ENCODE measurements at places on chromosomes 4 and X. TPM values are rescaled to one million over a fixed set of nuclear protein-coding genes. Genes with fewer than 3 reads are reported as not detected.

GRCh38 chrX:68841251-68842049, 12.6 kb downstream of the EFNB1 start:
- no peak for DNase-seq

- DNase-seq: no peak
Observed at GRCh38 chr4:81352446-81352835, 119.3 kb downstream of the RASGEF1B start.

DNA sequence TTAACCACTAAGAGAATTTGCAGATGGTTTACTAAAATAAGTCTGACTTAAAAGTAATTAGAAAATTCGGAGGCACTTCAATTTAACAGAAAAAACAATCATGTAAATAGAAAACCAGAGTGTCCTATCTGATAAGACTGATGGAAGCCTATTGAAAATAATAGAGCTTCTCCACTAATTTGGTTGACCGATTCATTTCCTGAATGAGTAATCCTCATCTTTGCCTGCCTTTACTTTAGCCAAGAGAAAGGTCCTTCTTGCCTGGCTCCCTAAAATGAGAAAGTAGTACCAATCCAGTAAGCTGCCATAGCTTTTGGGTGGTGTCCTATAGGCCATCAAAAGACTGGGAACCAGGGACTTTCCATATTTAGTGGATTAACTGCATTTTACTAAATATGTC, 48.4 kb downstream of the KCNIP4 start:
- no peak for DNase-seq

DNA sequence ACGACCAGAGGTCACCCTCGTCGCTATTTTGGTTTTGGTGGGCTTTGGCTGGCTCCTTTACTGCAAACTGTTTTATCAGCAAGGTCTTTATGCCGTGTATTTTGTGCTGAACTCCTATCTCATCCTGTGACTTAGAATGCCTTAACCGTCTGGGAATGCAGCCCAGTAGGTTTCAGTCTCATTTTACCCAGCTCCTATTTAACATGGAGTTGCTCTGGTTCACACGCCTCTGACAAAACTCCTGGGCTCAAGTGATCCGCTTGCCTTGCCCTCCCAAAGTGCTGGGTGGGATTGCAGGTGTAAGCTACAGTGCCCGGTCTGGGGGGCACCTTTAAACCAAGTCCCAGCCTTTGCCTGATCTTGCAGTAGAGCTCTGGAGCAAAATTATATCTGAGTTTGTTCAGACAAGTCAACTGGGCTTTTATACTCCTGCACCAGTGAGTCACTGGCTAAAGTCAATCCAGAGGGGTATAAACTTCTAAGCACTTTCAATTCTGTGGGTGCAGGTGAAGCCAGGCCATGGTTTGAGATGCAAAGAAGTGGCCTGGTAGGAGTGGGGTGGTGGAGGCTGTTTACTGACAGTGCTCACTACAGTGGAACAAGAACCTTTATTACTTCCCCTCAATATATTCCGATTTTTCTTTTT, 50.2 kb downstream of the MGST2 start:
- no peak for DNase-seq

DNA sequence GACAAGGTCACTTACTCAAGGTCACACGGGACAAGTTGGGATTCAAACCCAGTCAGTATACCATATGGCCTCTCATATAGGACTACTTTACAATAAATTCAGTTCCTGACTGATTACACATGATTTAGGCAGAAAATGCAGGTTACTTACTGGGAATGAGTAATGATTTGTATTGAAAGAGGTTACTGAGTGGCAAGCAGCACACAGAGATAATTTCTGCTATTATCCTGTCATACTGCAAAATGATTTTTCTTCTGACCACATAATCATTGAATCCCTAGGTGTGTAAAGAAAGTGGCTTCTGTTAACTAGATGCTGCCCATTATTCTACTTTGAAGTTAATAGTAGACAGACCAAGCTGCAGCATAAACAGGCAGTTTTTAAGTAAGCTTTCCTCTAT, 8.2 kb downstream of the FREM3 start:
- no peak for DNase-seq

DNA sequence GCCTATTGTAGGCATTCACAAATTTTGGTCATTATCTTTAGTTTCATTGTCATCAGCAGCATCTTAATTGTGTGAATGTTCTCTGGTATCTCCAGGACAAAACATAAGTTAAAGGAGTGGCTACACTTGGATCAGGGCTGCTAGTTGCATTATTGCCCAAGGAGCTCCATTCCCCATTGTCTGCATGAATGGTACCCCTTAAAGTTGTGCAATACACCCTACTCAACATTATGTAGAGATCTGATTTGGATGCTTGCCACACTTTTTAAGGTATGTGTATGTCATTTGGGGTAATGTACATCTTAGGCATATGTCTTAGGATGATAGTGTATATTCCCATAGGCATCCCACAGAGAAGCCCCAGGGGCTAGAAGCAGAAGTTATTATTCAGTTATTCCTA, 2.9 kb downstream of the GRXCR1 start:
- DNase-seq: no peak

DNA sequence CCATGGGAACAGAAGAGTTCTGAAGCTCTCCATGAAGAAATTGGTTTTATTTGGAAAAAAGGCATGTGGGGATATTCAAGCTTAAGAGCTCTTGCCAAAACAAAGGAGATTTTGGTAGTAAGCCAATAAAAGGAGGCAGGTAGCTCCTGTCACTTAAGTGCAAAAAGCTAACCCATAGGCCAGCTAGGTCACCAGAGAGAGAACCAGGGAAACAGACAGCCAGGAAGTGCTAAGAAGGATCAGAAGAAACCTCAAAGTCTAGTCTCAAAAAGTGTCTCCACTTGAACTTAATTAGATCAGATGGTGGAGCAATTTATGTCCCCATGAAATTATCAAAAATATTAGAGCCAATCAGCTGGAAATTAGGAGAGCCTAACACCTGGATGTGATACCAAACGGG, 49.2 kb downstream of the CD40LG start:
- no peak for DNase-seq

- DNase-seq: no peak
Observed at GRCh38 chr4:156539376-156539775, 432.2 kb downstream of the PDGFC start.

- DNase-seq: no peak
Observed at GRCh38 chr4:113052379-113052951, 3.0 kb downstream of the ANK2 start.

DNA sequence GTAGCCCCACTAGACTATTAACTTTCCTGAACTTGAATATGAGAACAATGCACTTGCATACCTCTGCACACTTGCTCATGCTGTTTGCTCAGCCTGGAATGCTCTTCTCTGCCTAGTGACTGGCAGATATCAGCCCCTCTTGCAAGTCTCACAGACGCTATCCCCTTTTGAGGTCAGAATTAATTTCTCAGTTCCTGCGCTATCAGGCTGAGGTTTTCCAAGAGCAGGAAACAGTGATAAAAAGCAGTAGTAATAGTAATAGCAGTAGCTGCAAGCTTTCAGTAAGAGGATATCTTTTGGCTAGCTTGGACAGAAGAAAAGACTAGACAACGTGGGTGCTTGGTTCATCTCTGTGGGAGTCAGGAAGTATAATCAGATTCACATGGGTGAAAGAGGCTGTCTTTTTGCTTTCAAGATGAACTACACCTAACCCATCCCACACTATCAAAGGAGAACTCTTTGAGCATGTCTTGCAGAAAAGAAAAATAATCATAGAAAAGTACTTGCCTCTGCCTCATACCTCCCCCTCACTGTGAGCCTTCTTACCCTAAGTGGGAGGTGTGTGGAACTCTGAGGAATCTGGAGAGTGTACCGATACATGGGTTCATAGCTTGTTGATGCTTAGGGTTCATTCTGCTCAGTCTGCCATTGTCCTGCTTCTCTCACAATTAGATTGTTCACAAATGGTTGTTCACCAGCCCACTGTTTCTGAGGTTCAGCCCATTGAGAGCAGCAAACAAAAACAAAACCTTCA, 11.3 kb upstream of the DRP2 start:
- DNase-seq: no peak

GRCh38 chrX:119008110-119008744, 33.8 kb downstream of the LONRF3 start:
- DNase-seq: no peak

DNA sequence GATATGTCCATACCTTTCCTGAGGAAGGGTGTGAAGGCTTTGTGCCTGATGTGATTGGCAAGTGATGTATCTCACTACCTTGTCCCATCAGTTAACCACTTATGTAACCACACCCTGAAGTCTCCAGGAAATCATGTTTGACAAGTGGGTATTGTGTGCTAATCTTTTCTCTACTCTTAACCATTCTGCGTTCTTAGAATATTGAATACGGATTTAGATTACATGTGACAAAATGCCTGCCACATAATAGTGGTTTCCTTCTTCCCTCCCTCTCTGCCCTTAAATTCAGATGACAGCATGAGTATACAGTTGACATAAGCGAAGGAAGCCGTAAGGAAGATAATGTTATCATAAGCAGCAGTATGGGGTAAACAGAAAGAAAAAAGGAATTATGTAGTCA, 108.4 kb downstream of the KLHL8 start:
- DNase-seq: no peak

- no peak for DNase-seq
Observed at GRCh38 chr4:37632836-37633235, 53.3 kb downstream of the RELL1 start.

DNA sequence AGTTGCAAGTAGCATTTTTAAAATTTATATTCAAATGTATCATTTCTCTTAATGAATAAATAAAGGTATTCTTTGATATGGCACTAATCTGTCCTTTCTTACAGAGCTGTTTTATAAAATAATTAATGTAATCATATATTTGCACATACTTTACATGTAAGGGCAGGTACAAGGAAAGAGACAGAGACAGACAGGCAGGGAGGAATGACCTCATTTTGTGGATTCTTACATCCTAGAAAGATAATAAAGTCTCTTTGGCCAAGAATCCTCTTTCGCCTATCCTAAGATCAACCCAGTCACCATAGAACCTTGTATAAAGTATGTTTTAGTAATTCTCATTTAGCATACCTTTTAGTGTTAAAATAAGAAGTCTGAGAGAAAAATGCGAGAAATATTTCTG, 98.5 kb upstream of the CTSO start:
- DNase-seq: no peak

DNA sequence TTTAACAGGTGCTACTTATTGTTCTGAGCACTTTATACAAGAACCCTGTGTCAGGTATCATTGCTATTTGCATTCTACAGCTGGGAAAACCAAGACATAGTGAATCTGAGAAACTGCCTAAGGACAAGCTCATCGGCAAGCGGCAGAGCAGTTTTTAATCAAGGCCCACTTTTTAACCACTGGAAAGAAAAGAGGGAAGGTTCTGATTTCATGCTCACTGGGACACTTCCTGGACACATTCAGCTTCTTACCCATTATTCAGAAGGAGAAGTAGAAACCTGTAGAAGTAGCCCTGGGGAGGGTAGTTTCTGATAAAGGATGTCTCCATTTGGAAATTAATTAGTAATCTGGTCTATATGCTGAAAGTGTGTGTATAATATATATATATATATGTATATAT, 2.5 kb upstream of the LNX1 start:
- no peak for DNase-seq

- no peak for DNase-seq
Observed at GRCh38 chr4:25861951-25862410, 807 bp downstream of the SEL1L3 start.

- no peak for DNase-seq
Observed at GRCh38 chr4:152586668-152587067, 50.8 kb upstream of the FBXW7 start.

DNA sequence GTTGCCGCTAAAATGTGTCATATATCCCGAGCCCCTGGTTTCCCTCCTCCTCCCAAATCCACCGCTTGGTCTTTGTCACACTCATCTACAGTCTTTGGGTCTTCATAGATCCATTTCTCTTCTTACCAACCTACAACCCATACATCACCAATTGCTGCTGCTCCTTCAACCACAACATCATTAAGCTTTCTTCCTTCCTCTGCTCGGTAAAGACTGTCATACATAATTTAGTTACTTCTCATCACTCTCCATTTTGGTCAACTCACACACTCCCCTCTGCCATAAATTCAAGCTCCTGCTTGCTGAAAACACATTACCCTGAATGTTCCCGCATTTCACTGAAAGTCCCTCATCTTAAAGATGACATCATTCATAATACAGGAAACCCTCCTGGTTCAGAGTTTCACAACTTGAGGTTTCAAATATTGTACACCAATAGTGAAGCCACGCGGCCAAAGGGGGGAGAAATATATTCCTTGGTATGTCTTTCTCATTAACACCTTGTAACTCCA, 1.7 kb upstream of the DCTD start:
- DNase-seq: no peak

DNA sequence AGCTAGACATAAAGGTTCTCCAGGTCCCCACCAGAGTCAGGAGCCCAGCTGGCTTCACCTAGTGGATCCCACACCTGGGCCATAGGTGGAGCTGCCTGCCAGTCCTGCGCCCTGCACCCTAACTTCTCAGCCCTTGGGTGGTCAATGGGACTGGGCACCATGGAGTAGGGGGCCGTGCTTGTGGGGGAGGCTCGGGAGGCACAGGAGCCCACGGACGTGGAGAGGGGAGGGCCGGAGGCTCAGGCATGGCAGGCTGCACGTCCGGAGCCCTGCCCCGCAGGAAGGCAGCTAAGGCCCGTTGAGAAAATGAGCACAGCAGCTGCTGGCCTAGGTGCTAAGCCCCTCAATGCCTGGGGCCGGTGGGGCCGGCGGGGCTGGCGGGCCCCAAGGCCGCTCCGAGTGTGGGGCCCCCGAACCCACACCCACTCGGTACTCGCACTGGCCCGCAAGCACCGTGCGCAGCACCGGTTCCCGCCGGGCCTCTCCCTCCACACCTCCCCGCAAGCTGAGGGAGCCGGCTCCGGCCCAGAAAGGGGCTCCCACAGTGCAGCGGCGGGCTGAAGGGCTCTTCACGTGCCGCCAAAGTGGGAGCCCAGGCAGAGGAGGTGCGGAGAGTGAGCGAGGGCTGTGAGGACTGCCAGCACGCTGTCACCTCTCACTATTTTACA, 291.1 kb downstream of the KLHL4 start:
- DNase-seq: no peak

DNA sequence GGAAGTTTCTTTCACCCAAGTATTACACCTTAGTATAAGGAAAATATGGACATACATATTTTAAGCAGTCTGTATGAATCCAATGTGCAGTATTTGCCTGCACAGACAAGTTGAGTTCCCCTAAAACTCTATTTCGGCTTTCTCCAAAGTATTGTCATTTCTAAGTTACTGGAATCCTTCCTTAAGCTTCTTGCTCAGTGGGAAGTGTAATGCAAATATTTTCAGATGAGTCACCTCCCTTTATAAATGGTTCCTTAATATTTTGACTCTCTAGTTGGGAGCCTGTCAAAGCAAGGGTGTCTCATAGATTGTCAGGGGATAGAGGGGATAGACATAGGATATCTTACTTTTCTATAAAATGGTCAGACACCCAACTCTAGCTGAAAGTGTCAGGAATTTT, 178.6 kb downstream of the NAA11 start:
- DNase-seq: no peak

The EBP gene
- polyA plus RNA-seq: 68.3 TPM

The CD38 gene
- polyA plus RNA-seq: 0.78 TPM

The FHIP1A gene
- polyA plus RNA-seq: 5.7 TPM

The ARHGAP4 gene
- polyA plus RNA-seq: 23.5 TPM

The KLHL13 gene
- polyA plus RNA-seq: 117 TPM

The FAM149A gene
- polyA plus RNA-seq: 44.3 TPM

The CABS1 gene
- polyA plus RNA-seq: not detected

Data from right renal cortex interstitium (tissue), 3 donors.